ENCODE measurements at places on chromosomes 1 and 21. TPM values are rescaled to one million over a fixed set of nuclear protein-coding genes. Genes with fewer than 3 reads are reported as not detected.

CFHR3 gene
- not detected for total RNA-seq

SIPA1L2 gene
- total RNA-seq: 8.6 TPM

LGR6 gene
- 0.52 TPM for total RNA-seq

PRAMEF13 gene
- total RNA-seq: not detected

PLEKHG5 gene
- 8.6 TPM for total RNA-seq

PTGS2 gene
- total RNA-seq: 1.3 TPM

CXADR gene
- 28.8 TPM for total RNA-seq

AUNIP gene
- total RNA-seq: not detected
